Kidney epithelial cell (primary cell): ENCODE measurements at places on chromosomes 16 and 17.

DNA sequence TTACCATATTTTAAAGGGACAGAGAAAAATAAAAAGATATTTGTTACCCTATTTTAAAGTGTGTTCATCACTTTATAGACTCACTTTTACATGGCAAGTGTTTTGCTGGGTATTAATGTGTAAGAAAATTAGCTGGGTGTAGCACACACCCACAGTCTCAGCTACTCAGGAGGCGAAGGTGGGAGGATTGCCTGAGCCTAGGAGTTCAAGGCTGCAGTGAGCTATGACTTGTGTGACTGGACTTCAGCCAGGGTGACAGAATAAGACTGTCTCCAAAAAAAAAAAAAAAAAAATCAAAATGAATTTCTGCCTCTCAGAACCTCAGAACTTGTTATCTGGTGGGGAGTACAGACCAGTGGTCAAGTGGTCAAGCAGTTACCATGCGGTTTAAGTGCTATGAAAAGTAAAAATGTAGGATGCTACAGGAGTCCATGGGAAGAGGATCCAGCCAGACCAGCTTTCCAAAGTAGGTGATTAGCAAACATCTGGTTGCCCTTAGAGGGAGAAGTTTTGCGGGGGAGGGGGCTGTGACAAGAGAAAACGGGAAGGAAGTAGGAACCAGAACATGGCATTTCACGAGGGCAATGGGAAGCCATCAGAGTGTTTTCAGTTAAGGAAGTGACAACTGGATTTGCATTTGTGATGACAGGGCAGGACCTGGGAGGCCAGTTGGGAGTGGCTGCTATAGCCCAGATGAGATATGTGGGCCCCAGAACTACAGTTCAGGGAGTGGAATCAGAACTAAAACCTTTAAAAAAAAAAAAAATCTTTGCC, 13.9 kb downstream of the CNEP1R1 start:
- no peak for DNase-seq

GRCh38 chr16:11340710-11341109, 4.5 kb upstream of the RMI2 start:
- DNase-seq, result no peak

- DNase-seq, result no peak
Measured at GRCh38 chr16:48547530-48547929, 62.5 kb downstream of the N4BP1 start.

- no peak for DNase-seq
Measured at GRCh38 chr16:72094266-72094610, 591 bp downstream of the DHX38 start.

DNA sequence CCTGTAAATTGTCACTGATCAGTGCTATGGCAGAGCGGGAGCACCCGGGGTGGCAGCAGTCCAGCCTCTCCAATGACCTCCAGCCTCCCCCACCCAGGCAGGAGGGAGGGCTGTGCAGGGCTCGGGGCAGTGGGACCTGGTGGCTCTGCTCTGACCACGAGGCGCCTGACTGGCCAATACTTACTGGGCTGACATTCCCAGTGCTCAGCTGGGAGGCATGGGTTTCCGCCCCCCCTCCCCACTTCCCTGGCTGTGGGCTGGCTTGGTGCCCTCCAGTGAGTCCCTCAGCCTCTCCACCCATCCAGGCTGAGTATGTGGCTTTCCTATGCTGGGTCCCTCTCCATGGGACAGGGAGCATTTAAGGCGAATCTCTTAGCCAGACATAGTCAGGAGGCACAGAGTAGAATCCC, 2.7 kb downstream of the SOCS3 start:
- no peak for DNase-seq

- DNase-seq, result peak; percentile 86
Measured at GRCh38 chr17:50051082-50051576, 4.8 kb upstream of the ITGA3 start.

DNA sequence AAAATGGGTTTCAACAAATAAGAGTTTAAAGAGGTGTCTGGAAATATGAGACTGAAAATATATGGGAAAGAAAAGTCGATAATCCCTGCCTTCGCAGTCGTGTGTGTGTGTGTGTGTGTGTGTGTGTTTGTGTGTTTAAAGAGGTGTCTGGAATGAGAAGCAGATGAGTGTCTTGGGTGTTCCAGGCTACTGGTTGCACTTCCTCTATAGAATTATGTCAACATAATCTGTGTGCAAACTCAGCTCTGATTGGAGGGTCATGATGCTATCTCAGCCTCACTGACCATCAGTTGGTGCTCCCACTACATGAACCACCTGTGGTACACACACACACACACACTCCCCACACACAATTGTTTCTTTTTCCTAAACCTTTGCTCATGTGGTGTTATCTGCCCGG, 347.3 kb downstream of the NPIPA8 start:
- DNase-seq, result no peak

GRCh38 chr17:29655323-29655722, 32.6 kb upstream of the CORO6 start:
- no peak for DNase-seq

GRCh38 chr17:30796016-30796415, 28.5 kb downstream of the CRLF3 start:
- DNase-seq, result no peak

- no peak for DNase-seq
Measured at GRCh38 chr16:10145542-10146035, 36.6 kb downstream of the GRIN2A start.

GRCh38 chr17:60468371-60468770, 46.1 kb downstream of the CHCT1 start:
- DNase-seq, result no peak

DNA sequence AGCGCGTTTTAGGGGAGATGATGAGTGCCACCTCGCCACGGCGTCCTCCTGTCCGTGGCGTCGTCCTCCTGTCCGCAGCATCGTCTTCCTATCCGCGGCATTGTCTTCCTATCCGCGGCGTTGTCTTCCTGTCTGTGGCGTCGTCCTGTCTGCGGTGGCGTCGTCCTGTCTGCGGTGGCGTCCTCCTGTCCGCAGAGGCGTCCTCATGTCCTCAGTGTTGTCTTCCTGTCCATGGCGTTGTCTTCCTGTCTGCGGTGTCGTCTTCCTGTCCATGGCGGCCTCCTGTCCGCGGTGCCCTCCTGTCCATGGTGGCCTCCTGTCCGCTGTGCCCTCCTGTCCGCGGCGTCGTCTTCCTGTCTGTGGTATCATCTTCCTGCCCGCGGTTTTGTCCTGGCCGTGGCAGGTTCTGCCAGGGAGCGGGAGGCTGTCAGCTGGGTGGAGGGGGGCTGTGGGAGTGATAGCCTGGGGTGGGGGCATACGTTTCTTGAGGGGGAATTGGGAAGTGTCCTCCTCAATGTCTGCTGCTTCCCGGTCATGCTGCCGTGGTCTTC, 30.9 kb downstream of the TBCD start:
- DNase-seq, result no peak

- DNase-seq, result no peak
Measured at GRCh38 chr16:88375236-88375975, 7.4 kb upstream of the ZNF469 start.

- DNase-seq, result no peak
Measured at GRCh38 chr17:13750816-13751793, 149.4 kb upstream of the HS3ST3A1 start.

DNA sequence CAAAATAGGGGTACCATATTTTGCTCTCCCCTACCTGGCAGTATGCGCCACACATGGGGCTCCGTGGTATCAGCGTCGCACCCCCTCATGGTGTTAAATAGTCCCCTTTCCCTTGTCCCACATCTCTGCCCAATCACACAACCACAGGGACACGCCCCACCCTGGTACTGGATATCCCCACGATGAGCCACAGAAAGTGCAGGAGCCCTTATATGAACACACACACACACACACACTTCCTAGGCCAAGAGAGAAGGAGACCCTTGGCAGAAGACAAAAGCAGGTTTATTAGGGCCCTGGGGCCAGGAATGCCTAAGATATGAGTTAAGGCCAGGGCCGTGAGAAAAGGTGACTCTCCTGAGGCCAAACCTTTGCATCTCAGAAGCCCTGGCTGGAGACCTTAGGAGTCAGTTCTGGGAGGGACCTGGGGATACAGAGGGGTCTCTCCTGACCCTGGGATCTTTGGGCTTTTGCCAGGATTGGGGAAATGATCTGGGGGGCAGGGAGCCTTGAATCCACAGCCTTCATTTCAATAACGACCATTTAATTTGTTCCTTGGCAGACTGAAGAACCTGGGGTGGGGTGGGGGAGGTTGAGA, 11.6 kb downstream of the COPZ2 start:
- DNase-seq, result no peak

- DNase-seq, result peak; percentile 52
Measured at GRCh38 chr16:73083271-73083670, 35.3 kb upstream of the ZFHX3 start.

DNA sequence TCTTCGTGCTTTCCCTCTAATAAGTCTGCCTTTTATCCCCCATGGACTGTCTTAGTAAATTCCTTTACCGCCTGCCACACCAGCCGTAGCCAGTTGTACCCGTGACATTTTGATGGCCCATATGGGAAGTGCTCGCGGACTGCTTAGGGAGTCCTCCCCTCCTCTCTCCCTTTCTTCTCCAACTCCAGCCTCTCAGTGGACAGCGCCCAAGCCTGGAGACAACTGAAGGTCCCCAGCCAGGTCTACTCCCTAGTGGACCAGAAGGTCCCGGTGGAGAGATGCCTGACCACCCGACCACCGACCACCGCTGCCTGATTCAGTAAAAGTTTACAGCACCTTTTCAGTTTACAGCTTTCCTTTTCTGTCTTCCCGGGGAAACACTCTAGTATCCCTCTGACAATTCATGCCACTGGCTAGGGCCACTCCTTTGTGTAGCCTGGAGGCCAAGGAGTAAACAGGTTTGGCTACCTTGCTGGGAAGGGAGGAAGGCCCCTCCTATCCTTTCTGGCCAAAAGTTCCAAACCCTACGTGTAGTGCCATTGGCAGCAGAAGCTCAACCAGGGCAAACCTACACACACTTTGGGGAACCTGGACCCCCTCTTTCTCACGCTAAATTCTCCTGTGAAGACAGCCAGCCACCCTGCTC, 18.0 kb downstream of the CTRB2 start:
- DNase-seq, result no peak

GRCh38 chr16:50102051-50102746, 36.4 kb downstream of the HEATR3 start:
- DNase-seq, result peak; percentile 35

- no peak for DNase-seq
Measured at GRCh38 chr17:6641247-6641863, 495 bp downstream of the TXNDC17 start.

GRCh38 chr17:57919918-57920317, 35.3 kb downstream of the CUEDC1 start:
- DNase-seq, result no peak

DNA sequence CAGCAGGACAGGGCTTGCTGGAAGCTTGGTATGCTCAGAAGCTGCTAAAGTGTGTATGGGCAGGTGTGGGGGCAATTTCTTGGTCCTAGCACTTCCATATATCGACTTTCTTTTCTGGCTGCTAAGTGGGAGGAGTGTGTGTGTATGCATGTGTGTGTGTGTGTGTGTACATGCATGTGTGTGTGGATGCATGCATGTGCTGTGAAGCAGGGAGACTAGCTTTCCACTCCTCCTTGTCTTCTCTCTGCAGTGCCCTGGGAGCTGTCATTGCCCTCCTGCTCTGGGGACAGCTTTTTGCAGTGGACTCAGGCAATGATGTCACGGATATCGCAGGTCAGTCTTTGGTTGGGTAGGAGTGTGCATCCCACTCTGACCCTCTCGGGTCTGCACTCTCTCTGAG, 1.6 kb downstream of the HP start:
- no peak for DNase-seq

DNA sequence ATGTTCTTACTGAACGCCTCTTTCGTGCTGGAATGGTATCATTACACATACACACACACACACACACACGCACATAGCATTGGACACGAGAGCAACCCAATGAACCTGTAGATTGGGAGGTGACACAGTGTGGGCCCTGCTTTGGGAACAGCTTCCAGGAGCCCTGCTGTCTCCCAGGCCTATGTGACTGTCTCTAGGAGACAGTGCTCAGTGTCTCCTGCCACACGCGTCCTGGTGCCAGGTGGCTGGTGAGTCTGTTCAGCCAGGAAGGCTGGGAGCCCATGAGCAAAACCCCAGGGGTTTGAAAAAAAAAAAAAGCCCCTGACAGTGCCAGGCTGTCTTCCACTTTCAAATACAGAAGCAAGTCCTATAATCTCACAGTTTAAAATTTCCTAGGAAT, 2.4 kb upstream of the SPOP start:
- DNase-seq, result no peak

DNA sequence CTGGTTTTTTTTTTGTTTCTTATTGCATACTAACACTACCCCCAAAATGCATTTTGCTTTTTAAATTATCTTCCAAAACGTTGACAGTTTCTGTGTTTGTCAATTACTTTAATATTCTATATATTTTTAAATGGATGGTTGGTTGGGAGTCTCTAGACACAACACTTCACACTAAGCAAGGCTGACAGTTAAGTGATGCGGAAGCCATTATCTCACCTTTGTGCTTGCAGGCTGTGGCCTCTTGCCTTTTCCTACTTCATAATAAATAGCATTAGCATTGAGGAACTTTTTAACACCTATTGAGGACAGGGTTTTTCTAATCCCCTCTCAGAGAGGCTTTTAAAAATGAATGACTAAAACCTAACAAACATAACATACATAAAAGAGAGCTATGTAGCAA, 280.8 kb upstream of the TBX2 start:
- no peak for DNase-seq

DNA sequence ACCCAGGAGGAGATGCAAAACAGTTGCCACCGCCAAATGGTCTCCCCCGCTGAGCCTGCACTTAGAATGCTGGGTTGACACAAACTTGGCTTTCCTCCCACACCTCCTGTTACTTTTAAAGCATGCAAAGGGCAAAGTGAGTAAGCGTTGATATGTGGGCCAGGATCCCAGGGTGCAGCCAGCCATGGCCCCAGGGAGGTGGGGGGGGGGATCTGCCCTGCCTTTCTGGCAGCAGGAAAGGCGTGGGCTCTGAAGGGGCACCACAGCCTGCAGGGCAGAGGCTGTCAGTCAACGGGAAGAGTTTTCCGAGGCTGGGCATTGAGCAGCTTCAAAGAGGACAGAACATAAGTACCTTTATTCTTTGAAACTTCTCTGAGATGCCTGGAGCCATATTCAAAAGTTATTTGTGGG, 142.3 kb downstream of the ABCC12 start:
- DNase-seq, result peak; percentile 87

GRCh38 chr17:11950771-11951519, 46.3 kb downstream of the ZNF18 start:
- no peak for DNase-seq

DNA sequence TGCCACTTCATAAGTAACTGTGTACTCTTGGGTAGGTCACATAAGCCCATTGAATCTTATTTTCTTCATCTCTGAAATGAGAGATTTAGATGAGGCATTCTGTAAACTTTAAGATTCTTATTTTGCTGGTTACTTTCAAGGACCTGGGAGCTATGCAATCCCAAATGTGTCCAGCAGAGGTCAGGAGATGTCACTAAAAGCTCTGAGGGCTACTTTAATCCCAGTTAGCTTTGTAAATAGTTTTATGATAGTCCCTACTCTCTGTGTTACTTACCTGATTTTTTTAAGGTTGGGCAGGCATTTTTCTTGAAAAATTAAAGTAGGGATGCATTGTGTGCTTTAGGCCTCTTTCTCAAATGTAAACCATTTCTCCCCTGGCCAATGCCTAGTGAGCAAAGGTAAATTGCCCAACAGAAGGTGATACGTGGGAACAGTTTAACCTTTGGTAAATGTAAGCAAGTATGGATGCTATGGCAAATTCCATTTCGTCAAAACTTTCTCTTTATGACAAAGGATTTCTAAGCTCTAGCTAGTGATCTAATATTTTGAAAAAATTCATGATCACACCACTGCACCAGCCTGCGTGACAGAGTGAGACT, 57.1 kb upstream of the WSB1 start:
- DNase-seq, result peak; percentile 35

- DNase-seq, result no peak
Measured at GRCh38 chr16:85656351-85657266, 32.1 kb downstream of the GINS2 start.
